NCI-H2171 treated with DMSO at 0.1 percent for 48 hours (cell line): ENCODE measurements at places on chromosomes 3 and 15.

DNA sequence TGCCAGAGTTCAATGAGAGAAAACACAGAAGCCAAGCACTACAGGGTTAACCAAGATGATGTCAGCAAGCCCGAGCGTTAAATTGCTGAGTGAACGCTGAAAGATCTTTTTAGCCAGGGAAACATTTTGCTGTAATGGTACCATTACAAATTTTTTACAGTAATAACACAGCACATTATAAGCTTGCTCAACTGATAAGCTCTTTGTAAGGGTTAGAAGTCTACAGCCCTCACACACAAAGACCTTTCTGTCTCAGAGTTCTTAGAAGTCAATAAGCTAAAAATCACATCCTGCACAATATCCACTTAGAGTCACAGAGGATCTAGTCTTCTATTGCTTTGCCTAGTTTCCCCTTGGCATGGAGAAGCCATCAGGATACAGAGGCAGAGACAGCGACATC is 29.9 kb downstream of the CHSY1 start:
- no peak for DNase-seq

GRCh38 chr3:115960799-115961198 is 337.5 kb downstream of the GAP43 start:
- peak; percentile 69 for DNase-seq

GRCh38 chr3:122640437-122640999 is 40.1 kb upstream of the PARP14 start:
- no peak for DNase-seq

DNA sequence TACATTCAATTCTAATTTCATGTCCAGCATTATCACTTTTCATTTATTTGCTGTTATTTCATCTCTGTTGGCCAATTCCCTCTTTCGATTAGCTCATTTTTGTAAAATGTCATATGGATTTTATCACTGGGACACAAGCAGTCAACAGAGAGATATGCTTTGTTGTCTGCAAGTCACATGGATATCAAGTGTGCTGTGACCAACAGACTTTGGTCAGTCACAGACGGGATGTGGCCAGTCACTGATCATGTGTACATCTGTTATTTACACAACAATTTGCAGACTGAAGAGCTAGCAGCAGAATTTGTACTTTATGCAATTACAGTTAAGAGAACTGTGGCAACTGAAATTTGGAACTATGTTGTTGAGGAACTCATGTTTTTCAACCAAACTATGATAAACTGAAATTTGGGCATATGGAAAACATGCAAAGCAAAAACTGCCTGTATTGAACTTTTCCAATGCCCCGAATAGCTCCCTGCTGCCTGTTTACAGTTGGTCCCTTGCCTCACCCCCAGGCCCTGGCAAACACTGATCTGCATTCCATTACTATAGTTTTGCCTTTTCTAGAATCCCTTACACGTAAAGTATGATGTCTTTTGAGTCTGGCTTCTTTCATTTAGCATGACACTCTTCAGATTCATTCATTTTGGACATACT is 104.4 kb downstream of the RPL22L1 start:
- DNase-seq, result no peak

- no peak for DNase-seq
Measured at GRCh38 chr15:73781038-73781925, 28.1 kb upstream of the INSYN1 start.

GRCh38 chr3:152087153-152087552 is 181.6 kb upstream of the MBNL1 start:
- DNase-seq, result no peak

DNA sequence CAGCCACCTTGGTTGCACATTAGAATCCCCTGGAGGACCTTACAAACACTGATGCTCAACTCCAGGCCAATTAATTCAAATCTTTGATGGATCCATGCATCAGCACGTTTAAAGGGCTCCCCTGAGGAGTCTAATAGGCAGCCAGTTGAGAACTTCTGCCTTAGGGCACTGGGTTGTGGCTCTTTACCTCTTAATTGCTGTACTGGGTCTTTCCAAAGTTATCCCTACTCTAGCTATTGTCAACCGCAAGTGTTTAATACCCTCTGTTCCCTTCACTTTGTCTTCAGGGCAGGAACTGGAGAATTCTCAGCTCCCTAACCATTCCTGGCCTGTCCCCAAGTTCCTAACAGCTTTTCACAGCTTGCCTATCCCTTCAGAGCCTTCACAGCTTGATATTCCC is 15.0 kb upstream of the FAM174B start:
- peak; percentile 78 for DNase-seq

- DNase-seq, result peak; percentile 91
Measured at GRCh38 chr3:161014843-161015749, 90.1 kb downstream of the B3GALNT1 start.
